ENCODE measurements at places on chromosomes 13 and 19. TPM values are rescaled to one million over a fixed set of nuclear protein-coding genes. Genes with fewer than 3 reads are reported as not detected.

The WDR18 gene
- total RNA-seq, result 34.1 TPM

DNA sequence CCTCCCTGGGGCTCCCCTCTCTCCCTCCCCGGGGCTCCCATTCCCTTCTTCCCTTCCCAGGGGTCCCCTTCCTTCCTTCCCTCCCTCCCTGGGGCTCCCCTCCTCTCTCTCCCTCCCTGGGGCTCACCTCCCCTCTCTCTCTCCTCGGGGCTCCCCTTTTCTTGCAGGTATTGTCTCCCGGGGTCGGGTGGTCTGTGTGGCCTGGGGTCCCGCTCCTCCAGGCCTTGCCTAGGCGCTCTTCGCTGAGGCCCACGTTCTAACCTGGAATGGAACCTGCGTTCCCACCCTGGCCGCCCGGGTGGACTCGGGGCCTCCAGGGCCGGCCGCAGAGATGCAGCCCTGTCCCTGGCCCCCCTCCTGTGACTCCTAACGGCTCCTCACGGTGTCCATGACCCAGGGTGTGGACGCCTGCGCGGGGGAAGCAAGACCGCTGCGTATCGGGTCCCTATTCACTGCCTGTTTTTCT lies 940 bp upstream of the DCUN1D2 start:
- DNase-seq, result no peak

The NLRP7 gene
- total RNA-seq, result not detected

GRCh38 chr19:5825178-5825577 lies 14.3 kb downstream of the FUT6 start:
- DNase-seq, result no peak

The KLK6 gene
- total RNA-seq, result 7.3 TPM

- no peak for DNase-seq
These were observed 50.0 kb upstream of the CALM3 start for GRCh38 chr19:46551164-46551563.

The UBE2L5 gene
- total RNA-seq, result 0.99 TPM

Measured in skin of body (tissue), 3 donors.